Stimulated activated CD8-positive, alpha-beta memory T cell treated with anti-CD3 and anti-CD28 coated beads, Interleukin-4, amount 100 ng/mL, for 1 hour (primary cell): ENCODE measurements at places on chromosomes 5 and 9.

GRCh38 chr9:93222890-93223259, 38.9 kb downstream of the WNK2 start:
- no peak for DNase-seq

- DNase-seq = no peak
These were observed 29.5 kb downstream of the TTC39B start for GRCh38 chr9:15277400-15278090.

GRCh38 chr5:140295414-140295813, 7.5 kb downstream of the PFDN1 start:
- DNase-seq = no peak

- DNase-seq = no peak
These were observed 254.6 kb downstream of the FSTL4 start for GRCh38 chr5:133357758-133358157.

DNA sequence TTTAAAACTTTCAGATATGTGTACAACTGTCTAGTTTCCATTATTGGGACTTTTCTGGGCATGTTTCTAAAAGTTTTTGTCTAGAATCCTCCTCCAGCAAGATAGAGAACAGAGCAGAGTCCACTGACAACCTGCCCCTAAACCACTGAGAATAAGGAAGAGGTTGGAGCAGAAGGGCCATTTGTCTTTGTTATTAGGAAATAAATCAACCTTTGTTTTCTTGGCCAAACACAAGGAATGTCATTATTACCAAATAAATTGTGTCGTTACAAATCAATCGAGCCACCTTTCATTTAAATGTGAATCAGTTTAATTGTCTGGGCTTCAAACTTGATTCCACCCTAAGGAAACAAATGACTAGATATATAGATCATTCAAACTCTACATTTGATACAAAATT, 81.4 kb downstream of the GAS1 start:
- no peak for DNase-seq

- DNase-seq = no peak
These were observed 5.8 kb upstream of the CRHBP start for GRCh38 chr5:76947082-76947503.

DNA sequence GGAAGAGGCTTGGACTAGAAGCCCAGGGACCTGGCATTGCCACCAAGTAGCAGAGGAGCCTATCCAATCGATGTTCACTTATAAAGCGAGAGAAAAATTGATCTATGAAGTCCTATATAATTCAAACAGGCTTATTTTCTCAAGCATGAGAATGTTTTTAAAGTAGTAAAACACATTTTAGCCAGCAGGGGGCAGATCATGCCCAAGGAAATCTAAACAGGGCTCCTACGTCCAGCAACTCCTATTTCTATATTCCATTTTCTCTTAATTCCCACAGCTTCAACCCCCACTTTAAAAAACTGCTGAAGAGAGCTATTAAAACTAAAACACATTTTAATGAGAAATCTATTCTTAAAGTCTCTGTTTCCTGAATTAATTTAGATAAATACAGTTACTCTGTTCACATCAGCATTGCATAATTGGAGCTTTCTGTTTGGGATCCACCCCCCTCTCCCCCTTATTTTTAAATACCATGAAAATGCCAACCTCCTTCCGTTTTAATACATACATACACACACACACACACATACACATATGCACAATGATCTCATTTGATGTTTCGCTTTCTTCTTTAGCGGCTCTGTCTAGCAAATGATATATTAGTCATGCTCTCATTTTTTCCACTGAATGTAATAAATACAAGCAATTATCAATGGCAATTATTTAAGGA, 144.9 kb downstream of the MYO10 start:
- no peak for DNase-seq

DNA sequence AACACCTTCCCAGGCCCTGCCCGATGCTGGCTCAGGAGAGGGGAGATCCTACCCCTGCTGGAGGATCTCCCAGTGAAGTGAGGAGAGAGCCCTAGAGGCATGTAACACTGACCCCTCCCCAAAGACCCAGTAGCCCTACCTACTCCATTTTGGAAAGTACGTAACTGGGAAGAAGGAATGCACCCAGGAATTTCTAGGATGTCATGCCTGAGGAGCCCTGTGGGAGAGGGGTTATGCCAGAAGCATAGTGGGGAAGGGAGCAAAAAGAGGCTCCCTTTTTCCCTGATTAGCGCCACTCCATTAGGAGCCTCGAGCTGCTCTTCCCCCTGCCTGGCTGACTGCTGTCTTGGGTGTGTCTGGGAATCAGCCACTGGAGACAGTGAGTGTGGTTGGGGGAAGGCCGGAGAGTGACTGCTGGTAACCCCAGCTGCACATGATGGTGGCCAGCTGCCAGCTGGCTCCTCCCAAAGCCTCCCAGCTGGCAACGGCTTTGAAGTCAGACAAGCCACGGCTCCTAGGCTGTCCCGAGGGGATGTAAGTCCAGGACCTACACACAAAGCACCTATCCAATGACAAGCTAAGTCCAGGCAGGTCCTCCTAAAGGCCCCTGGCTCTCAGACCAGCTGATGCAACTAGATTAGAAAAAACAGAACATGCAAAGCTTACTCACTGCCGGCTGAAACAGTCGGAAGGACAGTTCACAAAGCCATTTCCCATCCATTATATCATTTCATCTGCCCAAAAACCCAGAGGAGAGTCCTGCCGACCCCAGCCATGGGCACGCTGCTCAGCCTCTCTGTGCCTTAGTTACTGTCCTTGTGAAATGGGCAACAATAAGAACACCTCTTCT, 136.5 kb upstream of the ABCA1 start:
- no peak for DNase-seq

GRCh38 chr9:115461280-115461679, 343.3 kb upstream of the TNC start:
- no peak for DNase-seq

DNA sequence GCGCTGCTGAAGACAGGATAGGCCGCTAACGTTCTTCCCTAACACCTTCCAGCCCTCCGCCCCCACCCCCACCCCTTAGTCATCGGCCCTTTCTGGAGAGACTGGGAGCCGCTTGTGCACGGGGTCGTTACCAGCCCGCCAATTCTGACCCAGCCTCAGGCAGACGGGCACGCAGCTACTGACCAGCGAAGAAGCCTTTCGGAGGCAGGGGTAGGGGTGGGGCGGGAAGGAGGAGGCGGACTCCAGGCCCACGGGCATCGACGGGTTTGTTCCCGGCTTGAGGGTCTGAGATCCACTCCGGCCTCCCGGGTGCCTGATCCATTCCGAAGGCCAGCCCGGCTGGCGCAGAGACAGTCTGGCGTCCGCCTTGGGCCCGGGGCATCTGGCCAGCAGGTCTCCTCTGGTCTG, 729 bp upstream of the HAND1 start:
- no peak for DNase-seq
